ENCODE measurements at places on chromosomes 2 and 18.

GRCh38 chr2:161123531-161124030 lies 36.6 kb upstream of the TANK start:
- no peak for DNase-seq

- no peak for DNase-seq
Measured at GRCh38 chr18:1052301-1052700, 147.6 kb downstream of the ADCYAP1 start.

GRCh38 chr2:142134911-142135310 lies 4.1 kb upstream of the LRP1B start:
- no peak for DNase-seq

- DNase-seq, result no peak
Measured at GRCh38 chr2:128716299-128716721, 397.6 kb upstream of the HS6ST1 start.

DNA sequence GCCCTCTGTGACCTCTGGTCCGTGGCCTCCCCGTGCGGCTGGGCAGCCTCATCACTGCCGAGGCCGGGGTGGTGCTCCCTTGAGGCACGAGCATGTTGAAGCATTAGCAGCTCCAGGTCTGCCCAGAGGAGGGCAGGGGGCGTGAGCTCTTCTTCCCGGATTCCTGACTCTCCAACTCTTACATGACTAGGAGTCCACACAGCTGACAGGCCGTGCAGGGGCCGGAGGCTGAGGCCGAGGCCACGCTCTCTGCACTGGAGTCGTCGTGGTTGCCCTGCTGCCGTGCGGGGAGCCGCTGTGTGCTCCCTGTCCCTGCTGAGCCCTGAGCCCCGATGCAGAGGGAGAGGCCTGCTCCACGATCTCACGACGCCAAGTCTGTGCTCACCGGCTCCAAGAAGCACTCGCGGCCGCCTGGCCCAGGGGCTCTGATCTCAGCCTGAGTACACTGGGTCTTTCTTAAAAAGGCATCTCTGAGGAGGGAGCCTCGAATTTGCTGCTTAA lies 19.4 kb upstream of the KCNG2 start:
- DNase-seq, result no peak

DNA sequence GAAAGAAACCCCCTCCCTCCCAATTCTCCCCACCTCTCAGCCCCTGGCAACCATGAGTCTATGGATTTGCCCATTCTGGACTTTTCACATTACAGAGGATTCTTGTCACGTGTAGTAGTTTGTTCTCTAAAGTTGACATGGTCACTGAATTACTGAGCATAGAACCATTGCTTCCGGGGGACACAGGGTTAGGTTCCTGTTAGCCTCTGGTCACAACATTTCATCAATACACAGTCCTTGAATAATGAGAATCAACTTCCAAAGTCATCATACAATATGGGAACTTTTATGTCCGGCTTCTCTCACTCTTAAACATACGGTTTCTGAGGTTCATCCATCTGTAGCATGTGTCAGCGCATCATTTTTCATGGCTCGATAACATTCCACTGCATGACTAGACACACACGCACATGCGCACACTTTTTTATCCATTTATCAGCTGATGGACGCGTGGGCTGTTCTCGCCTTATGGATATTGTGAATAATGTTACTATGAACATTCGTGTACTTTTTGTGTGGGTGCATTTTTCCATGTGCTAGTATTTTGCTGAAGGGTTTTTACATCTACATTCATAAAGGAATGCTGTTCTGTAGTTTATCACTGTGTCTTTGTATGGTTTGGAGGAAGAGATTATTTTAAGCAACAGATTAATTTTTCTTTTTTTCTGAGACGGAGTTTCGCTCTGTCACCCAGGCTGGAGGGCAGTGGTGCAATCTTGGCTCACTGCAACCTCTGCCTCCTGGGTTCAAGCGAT lies 48.1 kb downstream of the PARD6G start:
- no peak for DNase-seq

- no peak for DNase-seq
Measured at GRCh38 chr18:67589325-67589724, 72.8 kb upstream of the DSEL start.

DNA sequence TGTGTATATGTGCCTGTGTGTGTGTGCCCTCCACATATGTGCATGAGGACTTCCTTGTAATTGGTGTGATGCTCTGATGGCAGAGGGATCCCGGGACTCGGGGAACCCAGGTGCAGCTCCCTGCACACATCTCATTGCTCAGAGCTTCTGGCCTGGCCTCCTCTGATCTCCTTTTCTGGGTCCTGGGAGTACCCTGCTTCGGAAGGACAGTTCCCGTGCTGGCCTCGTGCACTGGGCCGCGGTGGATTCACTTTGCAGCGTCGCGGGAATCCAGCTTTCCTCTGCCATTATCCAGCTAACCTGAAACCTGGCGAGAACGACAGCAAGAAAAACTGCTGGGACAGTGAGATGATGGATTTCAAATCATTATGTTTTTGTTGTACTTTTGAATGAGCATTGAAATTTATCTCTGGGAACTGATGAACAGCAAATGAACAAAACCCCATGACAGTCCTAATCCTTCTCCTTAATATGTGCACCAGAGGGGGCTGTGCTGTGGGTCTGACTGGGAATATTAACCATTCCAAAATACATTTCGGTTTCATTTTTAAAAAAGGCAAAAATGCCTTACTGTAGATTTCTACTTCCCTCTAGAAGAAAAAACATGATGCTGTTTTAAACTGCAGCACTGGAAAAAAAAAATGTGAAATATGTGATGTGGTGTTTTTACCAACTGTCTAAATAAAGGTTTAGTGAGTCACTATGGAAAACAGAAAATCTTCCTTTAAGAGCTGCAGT lies 78.2 kb downstream of the PTGR3 start:
- DNase-seq, result no peak

- DNase-seq, result no peak
Measured at GRCh38 chr18:10053861-10054260, 140.0 kb downstream of the VAPA start.

GRCh38 chr2:1584051-1584531 lies 160.2 kb downstream of the PXDN start:
- DNase-seq, result no peak

DNA sequence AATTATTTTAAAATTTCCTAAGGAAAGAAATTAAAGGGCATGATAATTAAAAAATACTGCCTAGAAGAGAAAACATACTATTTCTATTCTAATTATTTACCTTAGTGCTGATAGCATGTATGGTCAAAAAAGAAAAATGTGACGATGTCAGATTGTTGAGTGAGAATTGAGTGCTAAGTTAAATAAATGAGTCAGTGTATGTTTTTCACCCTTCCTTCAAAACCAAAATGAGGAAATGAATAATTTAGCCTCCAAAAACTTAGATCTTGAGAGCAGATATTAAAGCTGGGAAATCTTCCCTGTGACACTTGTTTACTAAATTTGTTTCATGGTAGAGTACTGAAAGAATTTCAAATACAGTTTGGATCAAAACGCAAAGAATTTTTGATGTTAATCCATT lies 58.6 kb upstream of the NYAP2 start:
- no peak for DNase-seq

DNA sequence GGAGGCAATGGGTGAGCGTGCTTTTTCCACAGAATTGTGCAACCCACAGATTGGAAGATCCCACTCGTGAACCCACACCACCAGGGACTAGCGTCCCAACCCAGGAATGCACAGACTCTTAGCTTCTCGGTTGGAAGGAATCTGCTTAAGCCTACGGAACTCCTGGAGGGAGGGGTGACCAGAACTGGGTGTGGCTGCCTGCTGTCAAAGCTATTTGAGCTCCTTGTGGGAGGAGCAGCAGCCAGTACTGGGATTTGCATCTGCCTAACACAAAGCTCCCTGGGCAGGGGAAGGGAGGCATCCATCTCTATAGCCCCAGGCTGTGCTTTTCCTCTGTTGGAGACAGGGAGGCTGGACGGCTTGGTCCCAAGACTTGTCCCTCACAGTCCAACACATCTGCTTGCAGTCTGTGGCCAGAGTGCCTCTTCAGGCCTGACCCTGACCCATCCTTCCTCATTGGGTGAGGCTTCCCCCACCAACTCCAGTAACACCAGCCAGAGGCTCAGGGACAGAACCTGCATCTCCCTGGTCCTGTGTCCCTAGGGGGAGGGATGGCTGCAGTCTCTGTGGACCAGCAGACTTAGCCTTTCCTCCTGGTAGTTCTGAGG lies 27.9 kb downstream of the HNMT start:
- no peak for DNase-seq

DNA sequence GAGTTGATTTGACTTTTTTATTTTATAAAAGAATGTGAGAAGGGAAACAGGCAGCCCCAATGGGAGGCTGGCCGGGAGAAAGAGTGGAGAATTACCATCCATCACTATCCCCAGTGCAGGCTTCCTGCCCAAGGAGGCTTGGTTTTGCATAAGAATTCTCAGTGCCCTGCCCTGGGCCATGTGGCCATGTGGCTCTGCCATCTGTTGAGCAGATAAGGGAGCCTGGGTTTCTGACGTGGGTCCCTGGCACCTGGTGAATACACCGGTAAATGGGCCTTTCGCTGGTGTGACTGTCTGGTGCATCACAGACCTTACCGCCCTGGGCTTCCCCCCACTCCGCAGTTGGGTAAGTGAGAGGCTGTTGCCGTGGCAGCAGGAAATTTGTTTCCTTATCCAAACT lies 54.5 kb upstream of the TMEM163 start:
- DNase-seq, result no peak

DNA sequence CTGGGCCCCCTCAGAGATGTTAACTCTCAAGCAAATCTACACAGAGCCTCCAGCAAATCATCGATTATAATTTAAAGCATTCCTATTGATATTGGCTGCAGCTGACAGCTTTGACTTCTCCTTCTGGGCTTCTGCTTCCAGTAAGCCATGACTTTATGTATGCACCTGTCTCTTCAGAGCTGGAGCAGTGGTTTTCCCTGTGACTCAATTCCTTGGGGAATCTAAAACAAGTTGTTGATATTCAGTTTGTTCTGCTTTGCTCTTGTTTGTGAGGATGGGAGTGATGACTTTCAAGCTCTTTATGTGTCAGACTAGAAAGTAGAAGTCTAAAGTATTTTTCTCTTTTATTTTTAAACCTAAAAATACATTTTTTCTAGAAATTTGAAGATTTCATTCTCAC lies 45.1 kb upstream of the TNP1 start:
- DNase-seq, result no peak

- DNase-seq, result no peak
Measured at GRCh38 chr18:54360406-54360805, 2.7 kb downstream of the C18orf54 start.

DNA sequence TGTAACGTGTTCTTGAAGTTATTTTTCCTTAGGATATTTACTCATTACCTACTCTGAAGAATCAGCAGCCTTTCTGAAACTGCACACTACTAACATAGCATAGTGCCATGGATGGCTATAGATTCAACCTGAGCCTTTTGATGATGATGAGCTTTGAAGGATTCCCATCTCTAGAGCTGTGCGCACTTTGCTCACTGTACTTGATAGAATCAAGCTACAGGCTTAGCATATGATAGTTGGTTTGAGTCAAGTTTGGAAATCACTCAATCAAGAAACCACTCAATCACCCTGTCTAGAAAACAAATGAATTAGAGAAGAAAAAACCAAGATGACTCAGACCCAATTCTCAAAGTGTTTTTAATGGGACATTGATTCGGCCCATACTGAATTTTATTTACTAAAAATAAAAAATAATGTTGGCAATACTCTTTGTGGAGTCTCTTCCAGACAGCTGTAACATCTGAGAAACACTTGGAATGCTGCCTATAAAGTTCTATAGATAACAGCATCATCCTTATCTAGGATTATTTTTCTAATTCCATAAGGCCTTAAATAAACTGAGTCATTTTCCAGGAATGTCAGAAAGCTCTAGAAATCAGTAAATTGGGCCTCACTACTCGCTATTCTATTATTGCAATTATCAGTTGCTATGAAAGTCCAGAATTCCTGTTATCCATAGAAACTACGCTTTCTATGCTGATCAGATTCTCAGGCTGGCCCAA lies 259.0 kb upstream of the ERBB4 start:
- no peak for DNase-seq

DNA sequence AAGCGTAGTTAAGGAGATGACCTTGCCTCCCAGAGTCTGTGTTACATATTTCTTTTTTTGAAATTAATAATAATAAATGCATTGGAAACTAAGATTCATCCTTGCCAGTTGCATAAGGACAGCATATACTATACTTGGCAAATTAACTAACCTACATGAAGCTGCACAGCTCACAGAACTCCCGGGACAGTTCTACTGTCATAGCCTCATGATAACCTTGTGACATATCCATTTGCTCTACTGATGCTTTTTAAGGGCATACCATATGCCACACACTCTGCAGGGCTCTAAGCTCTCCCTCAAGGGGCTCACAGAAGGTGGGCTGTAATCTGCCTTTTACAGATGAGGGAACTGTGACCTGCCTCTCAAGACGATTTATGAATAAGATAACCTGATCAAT lies 3.8 kb downstream of the ITGB1BP1 start:
- no peak for DNase-seq

DNA sequence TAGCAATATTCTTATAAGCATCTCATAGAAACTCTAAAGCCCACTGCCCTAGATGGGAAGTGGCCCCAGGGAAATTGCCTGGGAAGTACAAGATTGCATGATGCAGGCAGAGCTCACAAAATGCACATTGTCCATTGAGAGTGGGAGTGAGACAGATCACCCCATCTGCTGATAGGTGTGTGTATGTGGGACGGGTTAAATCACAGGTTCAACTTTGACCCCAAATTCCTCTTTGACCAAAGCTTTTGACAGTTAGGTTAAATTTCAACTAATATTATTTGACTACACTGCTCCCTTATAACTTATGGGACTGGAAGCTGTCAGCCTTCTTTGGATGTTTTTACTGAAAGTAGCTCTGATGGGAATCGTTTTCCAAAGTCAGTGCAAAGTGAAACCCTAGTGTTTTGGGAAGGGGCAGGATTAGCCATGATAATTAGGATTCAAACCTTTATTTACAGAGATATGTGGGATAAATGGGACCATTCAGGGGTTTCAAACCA lies 11.4 kb upstream of the FABP1 start:
- DNase-seq, result no peak

GRCh38 chr2:135485441-135485840 lies 45.6 kb downstream of the ZRANB3 start:
- no peak for DNase-seq

DNA sequence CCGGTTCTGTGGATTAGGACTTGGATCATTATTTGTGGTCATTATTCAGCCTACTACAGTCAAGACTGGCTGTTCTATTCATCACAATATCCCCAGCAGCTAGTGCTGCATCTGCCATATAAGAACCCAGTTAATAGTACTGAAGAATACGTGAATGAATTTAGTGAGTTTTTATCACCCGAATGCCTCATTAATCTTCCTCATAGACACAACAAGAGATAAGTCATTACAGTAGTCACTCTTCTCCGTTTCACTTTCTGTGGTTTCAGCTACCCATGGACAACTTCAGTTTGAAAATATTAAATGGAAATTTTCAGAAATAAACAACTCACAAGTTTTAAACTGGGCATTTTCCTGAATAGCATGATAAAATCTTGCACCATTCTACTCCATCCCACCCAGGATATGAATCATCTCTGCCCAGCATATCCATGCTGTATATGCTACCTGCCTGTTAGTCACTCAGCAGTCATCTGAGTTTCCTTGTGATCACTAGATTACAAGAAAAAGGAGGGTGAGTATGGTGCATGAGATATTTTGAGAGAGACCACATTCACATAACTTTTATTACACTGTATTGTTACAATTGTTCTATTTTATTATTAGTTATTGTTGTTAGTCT lies 363.7 kb upstream of the CHAC2 start:
- no peak for DNase-seq
